ENCODE measurements at places on chromosomes 11 and 22.

- no peak for DNase-seq
These were observed 1.8 kb upstream of the CHADL start for GRCh38 chr22:41242396-41243117.

- DNase-seq: no peak
These were observed 36.5 kb upstream of the CYP2D6 start for GRCh38 chr22:42167066-42167465.

- DNase-seq: no peak
These were observed 6.4 kb upstream of the ARFGAP3 start for GRCh38 chr22:42863349-42863961.

DNA sequence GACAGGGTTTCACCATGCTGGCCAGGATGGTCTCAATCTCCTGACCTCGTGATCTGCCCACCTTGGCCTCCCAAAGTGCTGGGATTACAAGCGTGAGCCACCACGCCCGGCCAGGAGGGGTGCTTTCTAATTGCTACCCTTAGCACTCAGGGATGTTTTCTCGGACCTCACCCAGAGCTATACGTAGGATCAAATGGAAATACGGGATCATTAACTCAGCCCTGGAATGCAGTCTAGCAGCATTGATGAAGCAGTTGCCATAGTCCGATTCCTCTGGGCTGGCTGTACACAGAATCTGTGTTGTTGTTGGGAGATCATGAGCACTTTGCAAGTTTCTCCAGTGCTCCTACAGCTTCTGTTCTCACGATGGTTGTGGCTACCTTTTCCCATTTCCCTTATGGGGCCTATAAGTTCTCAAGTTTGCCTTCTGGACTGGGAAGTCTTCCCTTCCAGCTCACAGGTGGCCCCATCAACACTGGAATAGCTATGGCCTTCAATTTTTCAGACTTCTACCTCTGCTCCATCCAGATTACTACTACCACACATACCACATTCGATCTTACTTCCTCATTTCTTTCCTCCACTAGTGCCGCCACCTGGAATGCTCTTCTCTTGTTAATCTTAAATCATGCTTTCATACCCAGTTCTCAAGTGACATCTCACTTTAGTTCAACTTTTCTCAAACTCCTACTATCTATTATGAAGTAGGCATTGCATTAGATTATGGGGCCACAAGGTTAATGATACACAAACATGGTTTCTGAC is 16.1 kb upstream of the PCF11 start:
- DNase-seq: no peak

GRCh38 chr11:24496736-24497725 is at the start of gene LUZP2:
LUZP2 (plus strand) TSS chr11:24497053.
- no peak for DNase-seq

Measured in erythroblast (primary cell).